GM23248 (cell line): ENCODE measurements at places on chromosomes 13 and 19.
A peak's percentile ranks its signal among the peaks of the same experiment; 100 is the strongest.

DNA sequence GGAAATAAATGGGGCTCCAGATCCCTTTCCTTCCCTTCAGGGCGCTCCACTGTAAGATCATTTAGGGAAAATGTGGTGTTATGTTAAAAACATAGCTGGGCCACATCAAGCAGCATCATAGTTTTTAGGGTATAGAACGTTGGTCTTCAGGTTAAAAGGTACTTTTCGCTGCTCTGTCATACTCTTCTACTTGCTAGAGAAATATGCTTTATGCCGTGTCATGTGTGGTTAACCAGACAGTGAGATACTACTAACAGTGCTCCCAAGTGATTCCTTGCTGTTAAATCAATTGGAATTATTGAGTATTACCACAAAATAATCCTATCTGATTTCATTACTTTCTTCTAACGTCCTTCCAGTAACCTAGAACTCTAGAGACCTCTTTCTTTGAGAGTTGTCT, 1.1 kb upstream of the NDFIP2 start:
- no peak for DNase-seq
- no peaks in the 10 kb centered on the region for H3K36me3 ChIP-seq
- peaks cover 26% of the 10 kb centered on the region for H3K4me1 ChIP-seq
- no peak overlapping the region for H3K27ac ChIP-seq

DNA sequence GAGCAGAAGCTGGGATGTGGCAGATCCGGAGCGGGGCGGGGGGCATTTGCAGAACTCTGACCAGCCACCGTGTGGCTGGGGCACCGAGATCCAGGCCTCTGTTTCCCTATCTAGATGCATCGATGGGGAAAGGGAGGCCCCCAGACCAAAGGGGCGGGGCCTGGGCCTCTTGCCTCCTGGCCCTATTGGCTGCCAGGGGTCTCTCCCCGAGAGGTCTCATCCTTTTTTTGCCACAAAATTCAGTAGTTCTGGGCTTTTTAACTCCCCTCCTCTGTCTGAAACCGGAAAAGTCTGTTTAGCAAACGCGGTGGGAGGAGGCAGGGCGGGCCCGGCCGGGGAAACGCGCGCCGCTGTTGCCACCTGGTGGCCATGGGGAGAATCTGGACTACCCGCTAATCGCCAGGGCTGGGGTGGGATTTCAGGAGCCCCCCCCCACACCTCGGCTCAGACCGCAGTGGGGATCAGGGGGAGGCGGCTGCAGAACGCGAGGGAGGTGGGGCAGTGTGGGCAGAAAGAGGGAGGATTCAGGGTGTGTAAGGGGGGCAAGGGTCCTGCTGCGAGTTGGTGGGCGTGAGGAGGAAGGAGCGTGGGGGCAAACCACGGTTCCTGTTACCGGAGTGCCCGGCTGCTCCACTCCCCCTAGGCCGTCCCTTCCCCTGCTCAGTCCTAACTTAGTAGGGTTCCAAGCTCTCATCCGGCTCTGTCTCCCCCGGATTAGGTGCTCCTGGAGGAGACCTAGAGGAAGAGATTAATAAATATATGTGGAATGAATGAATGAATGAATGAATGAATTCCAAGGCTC, 28.3 kb downstream of the IL12RB1 start:
- no peaks in the 10 kb centered on the region for H3K27me3 ChIP-seq
- H3K36me3 ChIP-seq = no peaks in the 10 kb centered on the region
- peak; percentile 87 for DNase-seq
- no peak overlapping the region for H3K4me3 ChIP-seq
- H3K27ac ChIP-seq = no peak overlapping the region
- 0 out of 2 replicates have a peak, but pooled peaks cover 3% of the 10 kb centered on the region for H3K4me1 ChIP-seq

- no peaks in the 10 kb centered on the region for H3K27me3 ChIP-seq
- peak overlapping the region; percentile 77; the same call in 1 of the 2 replicates for H3K27ac ChIP-seq
- peak overlapping the region; percentile 81 for H3K4me3 ChIP-seq
- H3K4me1 ChIP-seq = no peaks in the 10 kb centered on the region
- peak; percentile 46 for DNase-seq
- H3K36me3 ChIP-seq = no peaks in the 10 kb centered on the region
Observed at GRCh38 chr19:12034620-12035019, 859 bp downstream of the ZNF433 start.

DNA sequence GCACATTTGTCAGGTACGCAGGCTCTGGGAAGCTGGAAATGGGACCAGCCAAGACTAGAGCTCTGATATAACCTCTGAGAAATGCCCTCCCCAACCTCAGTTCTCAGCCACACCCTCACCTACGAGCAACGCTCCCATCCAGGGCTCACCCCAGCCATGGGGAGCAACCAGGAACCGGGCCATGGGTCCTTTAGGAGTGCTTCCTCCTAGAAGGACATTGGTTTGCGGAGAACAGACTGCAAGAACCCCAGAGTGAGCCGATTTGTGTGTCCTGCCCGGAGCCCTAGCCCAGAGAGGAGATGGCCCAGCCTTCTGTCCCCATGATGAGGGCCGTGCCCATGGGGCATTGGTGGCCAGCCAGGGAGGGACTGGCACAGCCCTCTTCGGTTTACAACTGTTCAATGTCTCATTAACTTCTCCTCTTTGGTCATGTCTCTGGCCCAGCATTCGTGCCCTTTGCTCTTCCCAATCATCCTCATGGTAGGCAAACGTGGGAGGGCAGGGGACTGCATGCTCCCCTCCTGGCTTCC, 32.9 kb upstream of the IGSF23 start:
- no peaks in the 10 kb centered on the region for H3K4me1 ChIP-seq
- H3K27ac ChIP-seq = no peak overlapping the region
- H3K27me3 ChIP-seq = no peaks in the 10 kb centered on the region
- no peak for DNase-seq

GRCh38 chr13:30133996-30134395, 173.4 kb downstream of the KATNAL1 start:
- DNase-seq = peak; percentile 65
- no peaks in the 10 kb centered on the region for H3K27me3 ChIP-seq
- no peaks in the 10 kb centered on the region for H3K36me3 ChIP-seq
- H3K4me3 ChIP-seq = no peak overlapping the region

- H3K36me3 ChIP-seq = no peaks in the 10 kb centered on the region
- no peak overlapping the region for H3K27ac ChIP-seq
- DNase-seq = no peak
- H3K4me1 ChIP-seq = no peaks in the 10 kb centered on the region
- H3K4me3 ChIP-seq = no peak overlapping the region
- peaks cover 11% of the 10 kb centered on the region for H3K27me3 ChIP-seq
Observed at GRCh38 chr19:33752018-33752800, 44.5 kb upstream of the KCTD15 start.

DNA sequence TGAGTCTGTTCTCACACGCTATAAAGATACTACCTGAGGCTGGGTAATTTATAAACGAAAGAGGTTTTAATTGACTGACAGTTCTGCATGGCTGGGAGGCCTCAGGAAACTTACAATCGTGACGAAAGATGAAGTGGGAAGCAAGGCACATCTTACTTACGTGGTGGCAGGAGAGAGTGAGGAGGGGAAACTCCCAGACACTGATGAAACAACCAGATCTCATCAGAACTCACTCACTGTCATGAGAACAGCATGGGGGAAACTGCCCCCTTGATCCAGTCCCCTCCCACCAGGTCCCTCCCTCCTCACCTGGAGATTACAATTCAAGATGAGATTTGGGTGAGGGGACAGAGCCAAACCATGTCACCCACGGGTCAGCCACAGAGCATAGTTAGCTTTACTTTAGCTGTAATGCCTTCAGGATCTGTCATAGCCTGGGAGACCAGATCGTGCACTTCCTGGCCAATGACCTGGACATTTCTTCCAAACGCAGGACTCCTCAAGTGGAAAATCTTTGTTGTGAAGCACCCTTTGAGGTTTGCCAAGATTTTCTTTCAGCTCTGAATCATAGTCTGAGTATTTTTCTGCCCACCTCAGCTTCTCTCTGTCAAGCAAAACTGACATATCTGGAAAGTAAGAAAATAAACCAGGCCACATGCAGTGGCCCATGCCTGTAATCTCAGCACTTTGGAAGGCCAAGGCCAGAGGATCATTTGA, 25.2 kb upstream of the HIF3A start:
- DNase-seq = peak; percentile 93
- peak overlapping the region; percentile 37 for H3K27ac ChIP-seq
- peaks cover 4% of the 10 kb centered on the region for H3K27me3 ChIP-seq
- H3K4me3 ChIP-seq = no peak overlapping the region
- H3K36me3 ChIP-seq = no peaks in the 10 kb centered on the region
- peaks cover 21% of the 10 kb centered on the region for H3K4me1 ChIP-seq

DNA sequence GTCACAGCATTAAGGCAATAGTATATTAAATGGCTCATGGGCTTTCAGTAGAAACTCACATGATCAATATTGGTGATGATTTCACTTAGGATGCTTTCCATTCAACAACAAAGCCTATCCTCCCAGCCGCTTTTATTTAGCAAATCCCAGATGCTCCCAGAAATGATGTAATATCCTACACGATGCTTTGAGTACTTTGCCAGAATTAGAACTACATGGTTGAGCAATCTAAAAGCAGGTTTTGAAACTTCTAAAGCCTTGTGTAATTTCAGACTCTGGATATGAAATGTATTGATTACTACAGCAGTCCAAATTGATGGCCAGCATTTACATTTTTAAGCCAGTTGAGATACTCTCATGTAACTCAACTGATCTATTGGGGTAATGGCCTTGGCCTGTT, 13.6 kb downstream of the DLEU7 start:
- no peaks in the 10 kb centered on the region for H3K4me1 ChIP-seq
- DNase-seq = peak; percentile 75
- no peaks in the 10 kb centered on the region for H3K36me3 ChIP-seq
- no peak overlapping the region for H3K27ac ChIP-seq
- H3K4me3 ChIP-seq = no peak overlapping the region

GRCh38 chr13:110343241-110343865, 36.3 kb downstream of the COL4A2 start:
- no peaks in the 10 kb centered on the region for H3K27me3 ChIP-seq
- peaks cover 25% of the 10 kb centered on the region for H3K4me1 ChIP-seq
- H3K4me3 ChIP-seq = no peak overlapping the region
- DNase-seq = no peak

GRCh38 chr13:48505597-48506091, 27.2 kb downstream of the RCBTB2 start:
- H3K4me3 ChIP-seq = no peak overlapping the region
- H3K27ac ChIP-seq = no peak overlapping the region

DNA sequence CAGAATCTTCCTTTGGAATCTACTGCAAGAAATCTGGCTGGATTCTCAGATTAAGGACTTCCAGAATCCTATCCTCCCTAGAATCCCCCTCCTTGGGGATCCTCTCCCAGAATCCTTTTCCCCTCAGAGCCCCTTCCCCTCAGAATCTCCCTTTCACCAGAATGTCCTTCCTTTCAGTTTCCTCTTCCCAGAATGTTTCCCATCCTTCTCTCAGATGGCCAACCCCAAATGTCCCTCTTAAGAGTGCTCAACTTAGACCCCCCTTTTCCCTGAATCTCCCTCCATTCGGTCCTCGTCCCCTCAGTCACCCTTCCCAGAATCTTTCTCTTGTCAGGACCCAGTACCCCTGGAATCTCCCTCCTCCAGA, 584 bp upstream of the RPS16 start:
- peak overlapping the region; percentile 76 for H3K27ac ChIP-seq
- peak overlapping the region; percentile 77 for H3K4me3 ChIP-seq
- peak; percentile 38 for DNase-seq
- H3K36me3 ChIP-seq = peaks cover 26% of the 10 kb centered on the region
- peaks cover 15% of the 10 kb centered on the region for H3K4me1 ChIP-seq

GRCh38 chr19:58460039-58460438, 6.8 kb upstream of the ZNF324 start:
- no peak overlapping the region for H3K27ac ChIP-seq
- no peak for DNase-seq
- no peaks in the 10 kb centered on the region for H3K36me3 ChIP-seq
- H3K27me3 ChIP-seq = no peaks in the 10 kb centered on the region
- H3K4me1 ChIP-seq = no peaks in the 10 kb centered on the region
- H3K4me3 ChIP-seq = no peak overlapping the region

DNA sequence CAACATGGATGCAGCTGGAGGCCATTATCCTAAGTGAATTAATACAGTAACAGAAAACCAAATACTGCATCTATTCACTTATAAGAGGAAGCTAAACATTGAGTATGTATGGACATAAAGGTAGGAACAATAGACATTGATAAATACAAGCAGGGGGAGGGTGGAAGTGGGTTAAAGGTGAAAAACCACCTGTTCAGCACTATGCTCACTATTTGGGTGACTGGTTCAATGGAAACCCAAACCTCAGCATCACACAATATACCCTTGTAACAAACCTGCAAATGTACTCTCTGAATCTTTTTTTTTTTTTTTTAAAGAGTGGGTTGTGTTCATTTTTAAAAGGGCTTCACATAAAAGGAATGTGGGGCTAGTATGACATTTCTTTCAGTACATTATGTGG, 26.9 kb upstream of the CPB2 start:
- DNase-seq = no peak
- no peaks in the 10 kb centered on the region for H3K36me3 ChIP-seq
- no peaks in the 10 kb centered on the region for H3K4me1 ChIP-seq
- H3K4me3 ChIP-seq = no peak overlapping the region
- no peak overlapping the region for H3K27ac ChIP-seq

GRCh38 chr19:45117167-45117594, 24.2 kb downstream of the PPP1R37 start:
- no peaks in the 10 kb centered on the region for H3K4me1 ChIP-seq
- no peaks in the 10 kb centered on the region for H3K36me3 ChIP-seq
- peak; percentile 17 for DNase-seq
- H3K27ac ChIP-seq = no peak overlapping the region
- no peak overlapping the region for H3K4me3 ChIP-seq
